ENCODE measurements at places on chromosomes 11 and 22. TPM values are rescaled to one million over a fixed set of nuclear protein-coding genes. Genes with fewer than 3 reads are reported as not detected.

- no peak for DNase-seq
Measured at GRCh38 chr11:77806993-77807392, 13.5 kb downstream of the RSF1 start.

ATL3 gene
- 31.3 TPM for total RNA-seq

DNA sequence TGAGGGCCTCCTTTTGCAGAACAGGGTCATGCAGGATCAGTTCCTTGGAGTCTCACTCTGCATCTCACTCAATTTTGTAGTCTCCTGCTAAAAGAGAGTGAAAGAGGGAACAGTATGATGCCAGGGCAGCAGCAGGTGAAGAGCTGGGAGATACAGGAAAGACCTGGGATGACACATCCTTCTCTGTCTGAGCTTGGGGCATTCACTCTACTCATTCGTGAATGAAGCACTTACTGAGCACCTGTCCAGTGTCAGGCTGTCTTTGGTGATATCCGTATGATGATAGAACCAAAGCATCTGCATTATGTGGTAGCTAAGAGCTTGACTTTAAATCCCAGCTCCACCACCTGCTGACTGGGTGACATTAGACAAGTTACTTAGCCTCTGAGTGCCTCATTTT is 14.4 kb downstream of the SREBF2 start:
- DNase-seq: no peak

GRCh38 chr11:75538150-75538942 is 12.6 kb upstream of the GDPD5 start:
- no peak for DNase-seq

DNA sequence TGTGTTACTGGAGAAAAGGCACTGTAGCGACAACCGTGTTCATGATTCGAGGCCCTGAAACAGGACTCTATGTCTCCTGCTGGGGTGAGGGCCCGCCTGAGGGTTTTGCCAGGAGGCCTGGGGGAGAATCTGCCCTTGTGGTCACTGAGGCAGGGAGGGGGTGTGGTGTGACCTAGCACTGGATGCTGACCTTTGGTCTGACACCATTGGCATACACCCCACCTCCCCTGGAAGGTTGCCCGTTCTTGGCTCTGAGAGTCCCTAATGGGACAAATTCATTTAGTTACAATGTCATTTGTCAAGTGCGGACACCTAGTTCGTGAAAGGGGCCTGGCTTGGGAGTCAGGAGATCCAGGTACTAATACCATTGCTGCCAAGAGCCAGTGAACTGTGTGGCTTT is 29.0 kb downstream of the NECTIN1 start:
- no peak for DNase-seq

DDIAS gene
- 19.4 TPM for total RNA-seq

GRCh38 chr22:31509061-31509762 is 12.9 kb downstream of the SFI1 start:
- no peak for DNase-seq

TYR gene
- total RNA-seq: not detected

CABP7 gene
- total RNA-seq: not detected

DGAT2 gene
- total RNA-seq: 3.1 TPM

SAA4 gene
- not detected for total RNA-seq

DNA sequence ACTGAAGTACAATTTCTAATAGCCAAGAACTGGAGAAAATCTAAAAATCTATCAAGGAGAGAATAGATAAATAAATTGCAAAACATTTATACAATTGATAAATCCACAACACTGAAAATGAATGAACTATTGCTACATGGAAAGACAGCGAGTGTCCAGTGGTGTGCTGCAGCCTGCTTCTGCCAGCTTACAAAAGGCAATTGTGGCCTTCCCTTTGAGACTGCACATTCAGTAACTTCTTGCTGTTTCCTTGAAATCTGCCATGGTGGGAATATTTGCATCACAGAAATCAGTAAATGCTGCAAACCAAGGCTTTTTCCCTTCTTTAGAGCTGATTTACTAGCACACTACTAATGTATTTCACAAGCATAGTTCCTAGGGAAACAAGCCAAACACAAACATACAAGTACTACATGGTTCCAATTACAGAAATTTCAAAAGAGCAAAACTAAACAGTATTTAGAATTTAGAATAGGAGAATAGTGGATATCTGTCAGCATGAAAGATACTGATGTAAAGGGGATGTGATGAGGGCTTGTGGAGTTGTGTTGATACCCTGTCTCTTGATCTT is 76.9 kb upstream of the TRIM77 start:
- DNase-seq: no peak

- DNase-seq: no peak
Measured at GRCh38 chr11:563066-563811, 2.5 kb downstream of the RASSF7 start.

DNA sequence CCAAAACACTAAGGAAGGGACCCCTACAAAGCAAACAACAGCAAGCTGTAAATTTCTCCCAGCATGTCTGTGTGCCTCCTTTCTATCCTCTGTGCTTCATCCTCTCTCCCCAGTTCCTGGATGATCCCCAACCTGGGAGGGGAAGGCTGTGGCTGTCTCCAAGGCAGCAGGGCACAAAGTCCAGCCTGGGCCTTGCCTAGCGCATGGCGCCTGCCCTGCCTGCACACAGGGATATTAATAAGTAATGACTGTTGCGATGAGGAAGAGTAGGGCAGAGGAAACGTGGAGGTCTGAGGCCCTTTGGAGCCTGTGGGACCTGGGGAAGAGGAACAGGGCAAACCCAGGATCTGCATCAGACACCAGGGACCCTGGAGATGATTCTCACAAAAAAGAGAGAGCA is 2.0 kb downstream of the USH1C start:
- no peak for DNase-seq

DNA sequence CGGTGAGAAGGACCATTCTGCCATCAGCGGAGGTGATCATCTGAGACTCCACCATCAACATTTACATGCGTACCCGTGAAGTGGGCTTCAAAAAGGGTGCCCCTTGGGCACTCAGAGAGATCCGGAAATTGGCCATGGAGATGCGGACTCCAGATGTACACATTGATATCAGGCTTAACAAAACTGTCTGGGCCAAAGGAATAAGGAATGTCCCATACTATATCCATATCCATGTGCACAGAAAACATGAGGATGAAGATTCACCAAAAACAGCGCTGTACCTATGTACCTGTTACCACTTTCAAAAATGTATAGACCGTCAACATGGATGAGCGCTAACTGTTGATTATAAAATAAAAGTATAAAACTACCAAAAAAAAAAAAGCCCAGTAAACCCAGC is 10.8 kb downstream of the HSPA8 start:
- DNase-seq: no peak

- DNase-seq: no peak
Measured at GRCh38 chr11:98564233-98564632, 456.5 kb upstream of the CNTN5 start.

- no peak for DNase-seq
Measured at GRCh38 chr11:28727254-28727653, 619.1 kb downstream of the METTL15 start.

RAG2 gene
- total RNA-seq: not detected

GRCh38 chr22:49413551-49413950 is 414.1 kb downstream of the BRD1 start:
- no peak for DNase-seq

GRCh38 chr11:46361283-46362155 is 14.3 kb downstream of the DGKZ start:
- peak; percentile 84 for DNase-seq

GRCh38 chr22:43330178-43331068 is 12.7 kb downstream of the SCUBE1 start:
- no peak for DNase-seq

- no peak for DNase-seq
Measured at GRCh38 chr11:35009191-35009943, 92.9 kb downstream of the PDHX start.

- DNase-seq: no peak
Measured at GRCh38 chr22:29830585-29830984, 7.5 kb downstream of the ASCC2 start.

RFPL3 gene
- not detected for total RNA-seq

GRCh38 chr22:41831828-41832552 is 915 bp upstream of the SREBF2 start:
- no peak for DNase-seq

Data from activated CD4-positive, alpha-beta memory T cell treated with anti-CD3 and anti-CD28 coated beads for 36 hours (primary cell).